ENCODE measurements at places on chromosomes 5 and 9. TPM values are rescaled to one million over a fixed set of nuclear protein-coding genes. Genes with fewer than 3 reads are reported as not detected.

SLC36A3 gene
- not detected for polyA plus RNA-seq

LCN2 gene
- polyA plus RNA-seq: 5.4 TPM

GABRA1 gene
- polyA plus RNA-seq: 0.10 TPM

WDR31 gene
- polyA plus RNA-seq: 2.5 TPM

ADRA1B gene
- polyA plus RNA-seq: 0.45 TPM

IFNA21 gene
- not detected for polyA plus RNA-seq

PCDHGB4 gene
- not detected for polyA plus RNA-seq

YTHDC2 gene
- polyA plus RNA-seq: 8.1 TPM

- peaks cover 3% of the 10 kb centered on the region for H3K36me3 ChIP-seq
- no peaks in the 10 kb centered on the region for H3K27me3 ChIP-seq
- no peak overlapping the region for H3K27ac ChIP-seq
- H3K4me3 ChIP-seq: no peak overlapping the region
- DNase-seq: no peak
These were observed 14.2 kb upstream of the LARP1 start for GRCh38 chr5:154740957-154741356.

DNA sequence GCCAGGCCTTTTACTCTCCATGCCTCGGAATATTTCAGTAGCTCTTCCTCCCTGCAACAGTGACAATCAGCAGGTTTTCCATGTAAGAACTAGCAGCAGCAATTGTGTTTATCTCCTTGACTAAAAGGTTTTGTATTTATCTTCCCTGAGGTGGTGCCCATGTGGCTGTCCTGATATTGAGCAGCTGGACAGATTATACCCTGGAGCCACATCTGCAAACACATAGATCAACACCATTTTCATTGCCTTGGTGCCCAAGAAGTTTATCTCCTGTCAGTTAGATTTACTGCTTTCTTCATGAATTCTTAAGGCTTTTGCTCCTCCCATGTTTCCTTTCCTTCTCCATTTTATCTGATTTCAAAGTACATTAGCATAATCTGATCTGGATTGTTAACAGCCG lies 378.4 kb downstream of the SPATA31D1 start:
- no peak overlapping the region for H3K4me3 ChIP-seq
- H3K27me3 ChIP-seq: no peaks in the 10 kb centered on the region
- no peak for DNase-seq
- no peaks in the 10 kb centered on the region for H3K4me1 ChIP-seq
- H3K27ac ChIP-seq: no peak overlapping the region

GRCh38 chr5:111855356-111855755 lies 98.4 kb upstream of the NREP start:
- no peaks in the 10 kb centered on the region for H3K27me3 ChIP-seq
- no peak overlapping the region for H3K4me3 ChIP-seq
- H3K27ac ChIP-seq: no peak overlapping the region
- H3K36me3 ChIP-seq: no peaks in the 10 kb centered on the region
- no peaks in the 10 kb centered on the region for H3K4me1 ChIP-seq

DNA sequence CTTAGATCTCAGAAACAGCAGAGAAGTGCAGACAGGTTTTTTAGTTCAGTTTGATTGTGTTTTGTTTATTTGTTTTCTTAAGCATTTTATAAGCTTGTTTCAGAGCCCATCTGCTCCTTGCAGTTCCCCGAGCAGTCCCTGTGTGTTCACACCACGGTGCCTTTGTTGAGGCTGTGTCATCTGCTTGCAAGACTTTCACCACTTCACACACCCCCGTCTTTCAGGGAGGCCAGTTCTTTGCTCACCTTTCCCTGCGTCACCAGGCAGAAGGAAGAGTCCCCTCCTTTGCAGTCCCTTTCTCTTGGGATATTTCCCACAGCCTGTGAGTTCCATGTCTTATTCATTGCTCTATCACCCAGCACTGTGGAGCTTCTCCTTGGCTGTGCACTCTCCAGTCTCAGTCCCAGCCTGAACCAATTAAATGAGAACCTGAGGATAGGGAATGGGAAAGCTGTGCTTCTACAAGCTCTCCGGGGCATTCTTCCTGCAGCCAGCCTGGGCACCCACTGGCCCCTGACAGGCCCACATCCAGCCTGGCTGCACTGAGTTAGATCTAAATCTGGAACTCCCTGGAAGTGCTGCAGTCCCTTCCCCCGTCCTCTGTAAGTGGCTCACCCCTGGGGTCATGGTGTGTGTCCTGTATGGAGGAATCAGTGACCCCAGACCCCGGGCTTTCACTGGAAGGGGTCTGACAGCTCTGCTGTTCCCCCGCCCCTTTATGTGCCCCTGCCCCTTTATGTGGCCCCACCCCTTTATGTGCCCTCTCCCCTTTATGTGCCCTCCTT lies 5.5 kb downstream of the MVB12B start:
- no peaks in the 10 kb centered on the region for H3K36me3 ChIP-seq
- H3K4me3 ChIP-seq: no peak overlapping the region
- H3K27me3 ChIP-seq: no peaks in the 10 kb centered on the region

DNA sequence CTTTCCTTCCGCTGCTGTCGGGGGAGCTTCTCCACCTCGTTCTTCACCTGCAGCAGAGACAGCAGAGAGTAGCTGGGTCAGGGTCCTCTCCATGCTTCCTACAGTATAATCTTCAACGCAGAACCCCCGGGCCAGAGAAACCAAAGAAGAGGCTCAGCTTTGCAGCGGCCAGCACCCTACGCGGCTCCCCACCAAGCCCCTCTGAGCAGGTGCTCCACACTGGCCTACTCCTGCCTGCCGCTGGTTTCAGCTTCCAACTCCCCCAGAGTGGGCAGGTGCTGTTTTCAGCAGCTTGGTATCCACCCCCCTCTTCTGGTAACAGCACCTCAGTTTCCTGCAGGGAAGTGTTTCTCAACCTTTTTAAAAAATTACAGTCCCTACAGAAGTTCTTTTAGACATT lies 58.3 kb upstream of the FBXW11 start:
- no peak overlapping the region for H3K27ac ChIP-seq
- DNase-seq: no peak
- H3K36me3 ChIP-seq: peaks cover 15% of the 10 kb centered on the region
- H3K27me3 ChIP-seq: no peaks in the 10 kb centered on the region

- no peak overlapping the region for H3K27ac ChIP-seq
- H3K36me3 ChIP-seq: peaks cover 4% of the 10 kb centered on the region
- H3K4me3 ChIP-seq: no peak overlapping the region
- peaks cover 7% of the 10 kb centered on the region for H3K4me1 ChIP-seq
- DNase-seq: peak; percentile 77
These were observed 5.4 kb upstream of the NRARP start for GRCh38 chr9:137307255-137308056.

DNA sequence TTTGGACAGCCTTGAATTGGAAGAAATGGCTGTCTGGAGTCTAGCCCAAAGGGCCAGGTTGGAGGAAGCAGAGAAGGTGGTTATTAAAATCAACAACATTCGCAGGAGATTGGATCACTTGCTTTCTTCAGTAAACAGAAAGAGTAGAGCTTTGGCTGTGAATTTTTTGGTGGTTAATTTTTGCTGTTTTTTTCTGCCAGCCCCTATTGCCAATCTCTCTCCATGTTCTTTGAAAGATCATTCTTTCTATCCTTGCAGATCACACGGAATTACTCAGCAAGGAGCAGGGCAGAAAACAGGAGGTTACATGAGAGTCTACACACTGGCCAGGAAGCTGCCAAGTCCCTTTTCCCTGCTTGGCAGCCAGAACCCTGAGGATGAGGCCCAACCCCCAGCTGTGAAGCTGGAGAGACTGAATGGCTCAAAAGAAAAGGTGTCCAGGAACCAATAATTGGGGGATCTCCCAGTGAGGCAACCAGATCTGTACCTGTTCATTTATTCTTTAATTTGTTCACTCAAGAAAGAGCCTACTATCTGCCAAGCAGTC lies 13.0 kb downstream of the GLRX start:
- peak overlapping the region; percentile 18 for H3K27ac ChIP-seq
- H3K4me3 ChIP-seq: no peak overlapping the region
- no peak for DNase-seq
- no peaks in the 10 kb centered on the region for H3K27me3 ChIP-seq
- H3K4me1 ChIP-seq: peaks cover 21% of the 10 kb centered on the region

GRCh38 chr5:132662925-132663770 lies 5.2 kb downstream of the IL13 start:
- peak; percentile 53 for DNase-seq
- H3K27me3 ChIP-seq: no peaks in the 10 kb centered on the region
- H3K36me3 ChIP-seq: no peaks in the 10 kb centered on the region
- H3K27ac ChIP-seq: peak overlapping the region; percentile 13
- H3K4me3 ChIP-seq: no peak overlapping the region
- H3K4me1 ChIP-seq: peaks cover 51% of the 10 kb centered on the region

GRCh38 chr9:134221273-134222017 lies 57.1 kb upstream of the RNU6ATAC start:
- no peak for DNase-seq
- no peaks in the 10 kb centered on the region for H3K4me1 ChIP-seq
- H3K27me3 ChIP-seq: peaks cover 3% of the 10 kb centered on the region

GRCh38 chr5:65961633-65962032 lies 35.3 kb downstream of the ERBIN start:
- no peak for DNase-seq
- H3K36me3 ChIP-seq: peaks cover 3% of the 10 kb centered on the region
- no peaks in the 10 kb centered on the region for H3K27me3 ChIP-seq

- H3K36me3 ChIP-seq: no peaks in the 10 kb centered on the region
- H3K27ac ChIP-seq: no peak overlapping the region
- no peaks in the 10 kb centered on the region for H3K27me3 ChIP-seq
- H3K4me1 ChIP-seq: no peaks in the 10 kb centered on the region
- H3K4me3 ChIP-seq: no peak overlapping the region
- DNase-seq: no peak
These were observed 48.0 kb downstream of the FGF1 start for GRCh38 chr5:142637871-142638270.

GRCh38 chr5:139636975-139637408 lies 11.2 kb upstream of the CXXC5 start:
- DNase-seq: peak; percentile 53
- no peaks in the 10 kb centered on the region for H3K27me3 ChIP-seq
- H3K4me1 ChIP-seq: peaks cover 15% of the 10 kb centered on the region
- H3K4me3 ChIP-seq: peak overlapping the region; percentile 52
- H3K27ac ChIP-seq: peak overlapping the region; percentile 13

DNA sequence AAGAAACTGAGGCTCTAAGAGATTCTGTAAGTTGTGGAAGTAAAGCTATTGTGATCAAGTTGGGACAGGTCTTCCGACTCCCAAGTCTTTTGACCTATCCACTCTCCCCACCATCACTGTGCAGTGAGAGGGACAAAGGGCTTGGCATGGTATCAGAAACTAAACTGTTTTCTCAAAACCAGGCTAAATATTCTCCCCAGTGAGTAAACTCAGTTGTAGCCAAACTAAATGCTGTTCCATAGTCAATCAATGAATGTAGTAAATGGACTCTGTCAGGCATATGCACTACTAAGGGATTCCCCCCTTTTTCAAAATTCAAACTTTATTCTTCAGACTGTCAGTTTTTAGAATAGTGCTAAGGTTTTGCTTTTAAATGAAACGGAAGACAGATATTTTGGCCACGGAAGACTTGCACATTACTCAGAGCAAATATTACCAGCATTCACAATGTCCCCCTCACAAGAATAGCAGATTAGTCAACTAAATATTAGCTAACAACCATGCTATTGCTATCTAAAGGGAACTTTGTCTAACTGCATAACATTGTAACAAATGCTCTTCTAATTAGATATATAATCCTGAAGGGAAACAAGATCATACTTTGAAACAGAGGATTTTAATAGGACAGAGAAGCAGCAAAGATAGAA lies 7.1 kb downstream of the PRKAA1 start:
- H3K27ac ChIP-seq: no peak overlapping the region
- DNase-seq: no peak
- peaks cover 7% of the 10 kb centered on the region for H3K4me1 ChIP-seq
- no peak overlapping the region for H3K4me3 ChIP-seq
- no peaks in the 10 kb centered on the region for H3K27me3 ChIP-seq

- no peaks in the 10 kb centered on the region for H3K36me3 ChIP-seq
- DNase-seq: no peak
- H3K4me3 ChIP-seq: no peak overlapping the region
- no peaks in the 10 kb centered on the region for H3K27me3 ChIP-seq
These were observed 636.0 kb downstream of the NR2F1-AS1 start for GRCh38 chr5:92944903-92945604.

GRCh38 chr5:177595991-177596774 lies 3.7 kb upstream of the B4GALT7 start:
- no peaks in the 10 kb centered on the region for H3K27me3 ChIP-seq
- no peak overlapping the region for H3K27ac ChIP-seq
- H3K36me3 ChIP-seq: peaks cover 38% of the 10 kb centered on the region
- peaks cover 14% of the 10 kb centered on the region for H3K4me1 ChIP-seq

DNA sequence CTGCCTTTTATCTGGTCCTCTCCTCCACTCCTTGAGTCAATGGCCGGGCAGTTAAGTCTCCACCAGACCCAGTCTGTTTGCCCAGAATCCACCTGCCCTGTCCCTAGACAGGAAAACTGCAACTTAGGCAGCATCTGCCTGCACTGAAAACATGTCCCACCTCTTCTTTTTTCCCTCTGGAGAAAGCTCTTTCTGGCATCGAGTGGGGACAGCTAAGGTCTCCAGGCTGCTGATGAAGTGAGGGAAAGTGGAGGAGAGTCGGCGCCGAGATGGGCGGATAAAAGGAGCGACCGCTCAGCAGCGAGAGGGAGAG lies 243 bp upstream of the SHISAL2B start:
- H3K4me3 ChIP-seq: no peak overlapping the region
- no peaks in the 10 kb centered on the region for H3K4me1 ChIP-seq
- no peak overlapping the region for H3K27ac ChIP-seq
- H3K36me3 ChIP-seq: no peaks in the 10 kb centered on the region
- DNase-seq: no peak

DNA sequence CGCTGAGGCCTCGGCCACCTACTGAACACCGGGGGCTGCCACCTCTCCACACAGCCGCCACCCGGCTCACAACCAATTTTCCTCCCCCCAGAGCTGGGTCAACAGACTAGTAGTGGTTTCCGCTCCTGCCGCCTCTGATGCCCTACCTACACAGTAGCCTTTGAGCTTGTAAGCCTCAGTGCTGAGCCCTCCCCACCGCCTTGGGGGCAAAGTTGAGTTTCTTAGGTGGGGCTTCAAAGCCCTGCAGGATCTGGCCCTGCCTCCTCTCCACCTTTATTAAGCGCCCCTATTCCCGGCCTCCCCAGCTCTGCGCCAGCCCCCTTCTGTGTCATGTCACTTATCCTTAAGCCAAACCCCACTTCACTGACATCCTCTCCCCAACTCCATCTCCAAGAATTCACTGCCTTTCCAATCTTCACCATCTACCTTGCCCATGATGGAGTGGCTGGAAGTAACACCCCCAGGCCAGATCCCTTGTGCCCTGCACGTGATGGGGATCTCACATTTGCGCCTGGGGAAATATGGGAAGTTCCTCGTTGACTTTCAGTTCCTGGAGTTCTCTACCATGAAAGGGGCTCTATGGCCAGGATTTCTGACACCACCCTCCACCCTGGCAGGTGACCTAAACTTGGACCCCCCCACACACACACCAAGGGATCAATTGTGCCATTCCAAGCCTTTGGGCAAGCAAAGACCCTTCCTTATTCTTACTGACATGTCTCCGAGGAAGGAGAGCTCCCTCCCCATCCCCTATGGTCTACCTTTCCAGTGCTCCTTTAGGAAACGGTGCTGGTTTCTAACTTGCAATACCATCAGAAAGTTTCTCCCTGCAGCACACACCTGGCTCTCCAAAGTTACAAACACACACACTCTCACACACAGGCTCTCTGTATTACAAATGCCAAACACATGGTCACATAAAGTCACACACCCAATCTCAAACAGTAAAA lies 2.7 kb upstream of the CNTFR start:
- DNase-seq: no peak
- peaks cover 28% of the 10 kb centered on the region for H3K4me1 ChIP-seq
- peaks cover 72% of the 10 kb centered on the region for H3K27me3 ChIP-seq
- H3K4me3 ChIP-seq: no peak overlapping the region

- no peak overlapping the region for H3K4me3 ChIP-seq
- H3K4me1 ChIP-seq: no peaks in the 10 kb centered on the region
- no peaks in the 10 kb centered on the region for H3K36me3 ChIP-seq
- H3K27ac ChIP-seq: no peak overlapping the region
These were observed 620.5 kb upstream of the SEMA6A start for GRCh38 chr5:117195076-117195475.

Data from small intestine (tissue), 16 donors.